ENCODE measurements at places on chromosomes 2 and 18.

GRCh38 chr18:45398448-45398847, 216.8 kb upstream of the SLC14A2 start:
- H3K4me3 ChIP-seq = no peak overlapping the region
- no peaks in the 10 kb centered on the region for H3K36me3 ChIP-seq
- no peaks in the 10 kb centered on the region for H3K4me1 ChIP-seq
- no peaks in the 10 kb centered on the region for H3K27me3 ChIP-seq
- DNase-seq = no peak

DNA sequence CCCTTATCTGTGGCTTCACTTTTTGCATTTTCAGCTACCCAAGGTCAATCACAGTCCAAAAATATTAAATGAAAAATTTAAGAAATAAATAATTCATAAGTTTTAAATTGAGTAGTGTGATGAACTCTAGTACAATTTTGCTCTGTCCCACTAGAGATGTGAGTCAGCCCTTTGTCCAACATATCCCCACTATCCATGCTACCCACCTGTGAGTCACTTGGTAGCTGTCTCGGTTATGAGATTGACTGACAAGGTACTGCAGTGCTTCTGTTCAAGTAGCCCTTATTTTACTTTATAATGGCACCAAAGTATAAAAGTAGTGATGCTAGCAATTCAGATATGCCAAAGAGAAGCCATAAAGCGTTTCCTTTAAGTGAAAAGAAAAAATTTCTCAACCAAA, 28.8 kb downstream of the ADCY3 start:
- DNase-seq = no peak
- no peaks in the 10 kb centered on the region for H3K36me3 ChIP-seq
- H3K4me1 ChIP-seq = no peaks in the 10 kb centered on the region
- H3K27ac ChIP-seq = no peak overlapping the region
- H3K4me3 ChIP-seq = no peak overlapping the region

DNA sequence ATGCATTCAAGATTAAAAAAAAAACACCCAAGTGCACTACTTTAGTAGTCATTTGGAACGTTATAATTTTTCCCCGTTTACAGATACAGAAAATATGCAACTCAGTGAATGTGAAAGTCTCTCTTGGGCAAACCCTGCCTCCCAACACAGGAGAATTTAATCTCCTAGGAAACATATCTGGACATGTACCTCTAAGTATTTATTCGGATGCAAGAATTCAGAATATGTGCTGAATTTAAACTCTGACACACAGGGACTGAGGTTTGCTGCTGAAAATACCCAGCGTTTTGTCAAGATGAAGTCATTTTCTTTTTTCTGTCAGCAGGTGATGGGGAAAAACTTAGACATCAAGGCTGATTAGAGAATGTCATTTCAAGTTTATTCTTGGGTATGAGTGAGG, 105.4 kb downstream of the ACKR3 start:
- no peak overlapping the region for H3K4me3 ChIP-seq
- no peaks in the 10 kb centered on the region for H3K36me3 ChIP-seq
- no peak for DNase-seq

GRCh38 chr2:97728091-97728731, 14.8 kb downstream of the ZAP70 start:
- no peak overlapping the region for H3K27ac ChIP-seq
- no peak overlapping the region for H3K4me3 ChIP-seq
- DNase-seq = no peak
- H3K27me3 ChIP-seq = no peaks in the 10 kb centered on the region
- no peaks in the 10 kb centered on the region for H3K36me3 ChIP-seq

DNA sequence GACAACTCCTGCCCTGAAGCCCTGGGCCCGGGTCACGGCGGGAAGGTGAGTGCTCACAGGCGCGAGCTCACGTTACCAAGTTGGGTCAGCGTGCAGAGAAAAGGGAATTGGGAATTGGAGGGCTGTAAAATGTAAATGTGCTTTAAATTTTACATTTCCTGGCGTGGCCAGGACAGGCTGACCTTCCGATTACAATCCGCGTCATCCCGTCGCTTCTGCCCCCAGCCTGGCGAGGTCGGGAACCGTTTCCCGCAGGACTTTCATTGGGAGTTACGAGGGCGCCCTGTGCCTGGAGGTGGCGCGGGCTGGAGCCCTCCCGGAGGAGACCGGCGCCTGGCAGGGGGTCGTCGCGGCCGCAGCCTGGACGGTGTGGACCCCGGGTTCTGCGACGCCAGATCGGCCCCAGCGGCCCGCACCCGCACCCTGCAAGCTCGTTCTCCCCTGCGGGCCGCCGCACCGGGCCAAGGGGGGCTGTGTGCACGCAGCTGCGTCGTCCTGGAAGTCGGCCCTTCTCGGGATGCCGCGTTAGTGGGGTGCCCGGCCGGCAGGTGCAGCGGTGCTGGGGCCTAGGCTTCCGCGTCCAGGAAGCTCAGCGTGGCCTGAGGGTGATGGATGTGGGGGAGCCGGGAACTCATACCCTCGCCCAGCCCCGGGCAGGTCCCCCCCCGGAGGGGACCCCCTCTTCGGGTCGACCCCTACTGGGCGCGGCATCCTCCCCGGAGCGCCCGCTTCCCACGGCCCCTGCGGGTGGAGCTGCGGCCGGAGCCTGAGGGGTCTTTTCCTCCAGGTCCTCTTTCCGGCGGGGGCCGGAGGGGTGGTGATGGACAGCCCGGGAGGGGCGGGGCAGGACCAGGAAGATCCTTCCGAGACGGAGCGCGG, 63.9 kb downstream of the LRRFIP1 start:
- peaks cover 76% of the 10 kb centered on the region for H3K4me1 ChIP-seq
- no peaks in the 10 kb centered on the region for H3K36me3 ChIP-seq
- H3K27me3 ChIP-seq = no peaks in the 10 kb centered on the region

- H3K4me3 ChIP-seq = no peak overlapping the region
- H3K27ac ChIP-seq = no peak overlapping the region
- no peaks in the 10 kb centered on the region for H3K4me1 ChIP-seq
- no peaks in the 10 kb centered on the region for H3K27me3 ChIP-seq
Observed at GRCh38 chr2:40400336-40400953, 51.4 kb downstream of the SLC8A1 start.

DNA sequence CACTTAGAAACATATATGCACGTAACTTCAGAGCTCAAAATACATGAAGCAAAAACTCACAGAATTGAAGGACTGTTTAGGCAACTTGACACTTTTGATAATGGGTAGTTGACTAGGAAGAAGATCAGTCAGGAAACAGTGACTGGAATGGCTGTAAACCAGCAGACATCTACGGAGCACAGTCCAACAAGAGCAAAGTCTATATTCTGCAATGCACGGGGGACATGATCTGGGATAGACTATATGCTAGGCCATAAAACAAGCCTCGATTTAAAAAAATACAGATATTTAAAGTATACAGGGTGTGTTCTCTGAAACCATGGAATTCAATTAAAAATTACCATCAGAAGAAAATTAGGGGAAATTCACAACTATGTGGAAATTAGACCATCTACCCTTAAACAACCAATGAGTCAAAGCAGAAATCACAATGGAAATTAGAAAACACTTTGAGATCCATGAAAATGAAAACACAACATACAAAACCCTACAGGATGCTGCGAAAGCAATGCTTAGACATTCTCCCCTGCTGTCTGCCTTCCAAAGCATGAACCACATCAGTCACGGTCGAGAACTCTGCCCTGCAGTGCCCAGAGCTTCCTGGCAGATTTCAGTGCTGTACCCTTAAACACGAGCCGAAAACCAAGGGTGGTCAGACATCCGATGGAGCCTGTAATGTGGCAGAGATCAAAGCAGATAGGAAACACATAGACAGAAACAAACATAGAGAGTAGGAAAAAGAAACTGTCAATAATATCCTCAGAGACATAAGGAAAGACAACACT, 651.9 kb upstream of the HS6ST1 start:
- no peaks in the 10 kb centered on the region for H3K4me1 ChIP-seq
- no peak overlapping the region for H3K27ac ChIP-seq
- no peak for DNase-seq
- no peaks in the 10 kb centered on the region for H3K36me3 ChIP-seq

DNA sequence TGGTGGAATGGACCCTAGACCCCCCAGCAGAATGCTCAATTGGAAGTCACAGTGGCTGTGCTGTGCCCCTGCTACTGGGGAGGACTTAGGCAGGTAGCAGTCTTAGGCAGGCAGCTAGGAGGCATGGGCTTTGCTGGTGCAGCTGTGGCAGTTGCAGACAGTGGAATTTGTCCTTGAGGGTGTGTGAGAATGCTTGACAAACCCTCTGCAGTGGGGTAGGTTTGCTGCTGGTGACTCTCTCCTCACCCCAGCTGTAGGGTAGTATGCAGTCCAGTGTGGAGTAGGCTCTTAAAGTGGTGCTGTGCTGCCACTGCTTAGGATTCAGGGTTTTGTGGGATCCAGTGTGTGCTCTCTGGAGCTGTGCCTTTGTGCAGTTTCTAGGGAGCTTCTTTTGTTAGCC, 61.3 kb downstream of the NUP35 start:
- no peak for DNase-seq
- no peaks in the 10 kb centered on the region for H3K36me3 ChIP-seq
- H3K27ac ChIP-seq = no peak overlapping the region
- H3K4me1 ChIP-seq = no peaks in the 10 kb centered on the region

GRCh38 chr18:72181241-72181764, 362.8 kb downstream of the CBLN2 start:
- H3K4me3 ChIP-seq = no peak overlapping the region
- no peak for DNase-seq
- no peak overlapping the region for H3K27ac ChIP-seq
- no peaks in the 10 kb centered on the region for H3K4me1 ChIP-seq
- no peaks in the 10 kb centered on the region for H3K27me3 ChIP-seq

DNA sequence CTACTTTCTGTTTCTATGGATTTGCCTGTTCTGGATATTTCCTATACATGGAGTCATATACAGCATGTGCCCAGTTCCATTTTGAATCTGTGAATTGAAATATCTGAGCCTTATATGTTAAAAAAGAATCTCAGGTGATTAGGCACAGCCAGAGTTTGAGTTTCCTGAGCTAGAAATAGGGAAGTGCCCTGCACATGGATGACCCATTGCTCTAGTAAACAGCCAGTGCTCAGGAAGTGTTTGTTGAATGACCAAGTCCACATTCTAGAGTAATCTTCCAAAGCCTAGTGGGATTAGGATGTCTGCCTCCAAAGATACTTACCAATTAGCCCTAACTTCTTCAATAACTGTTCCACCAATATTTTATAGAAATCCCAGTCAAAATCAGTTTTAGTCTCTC, 165.8 kb downstream of the SETBP1 start:
- H3K4me3 ChIP-seq = no peak overlapping the region
- no peaks in the 10 kb centered on the region for H3K27me3 ChIP-seq

- no peaks in the 10 kb centered on the region for H3K4me1 ChIP-seq
- H3K27me3 ChIP-seq = no peaks in the 10 kb centered on the region
- DNase-seq = no peak
- H3K4me3 ChIP-seq = no peak overlapping the region
- H3K36me3 ChIP-seq = no peaks in the 10 kb centered on the region
Observed at GRCh38 chr18:22021701-22022100, 147.7 kb upstream of the GATA6 start.

DNA sequence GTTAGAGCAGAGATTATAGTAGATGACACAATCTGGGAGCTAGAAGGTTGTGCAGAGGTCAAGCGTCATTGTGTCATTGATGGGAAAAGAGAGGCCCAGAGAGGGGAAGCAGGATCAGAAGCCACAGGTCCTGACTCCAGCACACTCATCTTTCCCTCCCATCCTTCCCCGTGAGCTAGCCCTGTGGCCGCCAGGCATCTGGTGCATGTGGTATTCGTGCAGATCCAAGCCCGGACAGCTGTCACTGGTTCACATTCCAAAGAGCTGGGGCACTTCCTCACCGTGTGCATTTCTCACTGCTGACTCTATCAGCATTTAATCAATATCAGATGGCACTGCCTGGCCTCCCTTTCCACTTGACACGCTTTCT, 94.1 kb upstream of the THOC1 start:
- no peak overlapping the region for H3K4me3 ChIP-seq
- no peaks in the 10 kb centered on the region for H3K36me3 ChIP-seq
- H3K4me1 ChIP-seq = peaks cover 14% of the 10 kb centered on the region
- DNase-seq = peak; percentile 21
- no peaks in the 10 kb centered on the region for H3K27me3 ChIP-seq
- peak overlapping the region; percentile 21 for H3K27ac ChIP-seq

DNA sequence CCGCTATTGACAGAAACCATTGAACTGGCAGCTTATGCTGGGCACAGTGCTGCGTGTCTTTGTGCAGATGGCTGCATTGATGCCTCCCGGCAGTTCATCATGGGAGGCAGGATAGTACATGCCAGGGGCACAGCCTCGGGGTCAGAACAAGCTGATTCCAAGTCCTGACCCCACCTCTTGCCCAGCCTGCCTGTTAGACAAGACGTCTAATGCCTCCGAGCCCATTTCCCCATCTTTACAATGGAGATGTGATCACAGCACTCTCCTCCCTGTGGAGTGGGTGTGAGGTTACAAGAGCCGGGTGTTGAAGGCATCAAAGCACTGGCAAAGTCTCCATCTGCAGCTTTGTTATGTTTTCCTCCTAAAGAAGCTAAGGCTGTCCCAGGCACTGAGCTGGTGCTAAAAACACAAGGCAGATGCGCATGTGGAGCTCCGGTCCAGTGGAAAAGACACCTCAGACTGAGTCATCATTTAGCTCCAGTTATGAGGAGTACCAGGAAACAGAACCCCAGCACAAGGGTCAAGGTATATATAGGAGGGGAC, 125.7 kb upstream of the EPAS1 start:
- H3K27me3 ChIP-seq = no peaks in the 10 kb centered on the region
- no peaks in the 10 kb centered on the region for H3K36me3 ChIP-seq
- no peak for DNase-seq
- H3K4me3 ChIP-seq = no peak overlapping the region
- no peak overlapping the region for H3K27ac ChIP-seq

GRCh38 chr2:126982935-126983334, 84.2 kb downstream of the TEX51 start:
- no peak for DNase-seq
- no peaks in the 10 kb centered on the region for H3K4me1 ChIP-seq
- no peaks in the 10 kb centered on the region for H3K36me3 ChIP-seq
- no peak overlapping the region for H3K4me3 ChIP-seq
- H3K27me3 ChIP-seq = no peaks in the 10 kb centered on the region
- H3K27ac ChIP-seq = no peak overlapping the region

GRCh38 chr18:23085066-23085465, 50.2 kb upstream of the CABLES1 start:
- no peaks in the 10 kb centered on the region for H3K36me3 ChIP-seq
- H3K27ac ChIP-seq = no peak overlapping the region
- no peak for DNase-seq

- H3K27me3 ChIP-seq = no peaks in the 10 kb centered on the region
- no peaks in the 10 kb centered on the region for H3K4me1 ChIP-seq
Observed at GRCh38 chr2:241254904-241255351, 60.5 kb downstream of the HDLBP start.

DNA sequence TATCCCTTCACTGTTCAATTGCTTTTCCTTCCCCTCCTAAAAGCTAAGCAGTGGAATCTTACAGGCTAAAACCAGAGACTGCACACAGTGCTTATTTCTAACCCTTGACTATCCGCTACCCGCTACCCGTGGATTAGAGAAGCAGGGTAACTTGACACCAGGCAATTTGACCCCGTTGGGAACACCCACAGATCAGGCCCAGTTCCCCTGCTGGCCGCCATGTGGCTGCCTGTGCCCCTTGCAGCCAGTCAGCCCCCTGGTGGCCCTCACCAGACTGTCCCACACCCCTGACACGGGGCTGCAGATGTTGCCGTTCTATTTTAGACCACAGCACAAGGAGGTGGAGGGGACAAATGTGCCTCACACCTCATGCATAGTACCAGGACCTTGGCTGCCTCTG, 74.8 kb downstream of the TXNL1 start:
- H3K27me3 ChIP-seq = no peaks in the 10 kb centered on the region
- H3K27ac ChIP-seq = no peak overlapping the region
- H3K4me3 ChIP-seq = no peak overlapping the region
- H3K4me1 ChIP-seq = peaks cover 21% of the 10 kb centered on the region
- no peak for DNase-seq

- H3K36me3 ChIP-seq = no peaks in the 10 kb centered on the region
- no peaks in the 10 kb centered on the region for H3K4me1 ChIP-seq
- DNase-seq = no peak
- no peaks in the 10 kb centered on the region for H3K27me3 ChIP-seq
- no peak overlapping the region for H3K27ac ChIP-seq
Observed at GRCh38 chr18:55763298-55763697, 175.3 kb upstream of the TCF4 start.

Measured in thyroid gland (tissue), 4 donors.